Tibial nerve (tissue), 4 donors: ENCODE measurements at places on chromosomes 7 and 10.

DNA sequence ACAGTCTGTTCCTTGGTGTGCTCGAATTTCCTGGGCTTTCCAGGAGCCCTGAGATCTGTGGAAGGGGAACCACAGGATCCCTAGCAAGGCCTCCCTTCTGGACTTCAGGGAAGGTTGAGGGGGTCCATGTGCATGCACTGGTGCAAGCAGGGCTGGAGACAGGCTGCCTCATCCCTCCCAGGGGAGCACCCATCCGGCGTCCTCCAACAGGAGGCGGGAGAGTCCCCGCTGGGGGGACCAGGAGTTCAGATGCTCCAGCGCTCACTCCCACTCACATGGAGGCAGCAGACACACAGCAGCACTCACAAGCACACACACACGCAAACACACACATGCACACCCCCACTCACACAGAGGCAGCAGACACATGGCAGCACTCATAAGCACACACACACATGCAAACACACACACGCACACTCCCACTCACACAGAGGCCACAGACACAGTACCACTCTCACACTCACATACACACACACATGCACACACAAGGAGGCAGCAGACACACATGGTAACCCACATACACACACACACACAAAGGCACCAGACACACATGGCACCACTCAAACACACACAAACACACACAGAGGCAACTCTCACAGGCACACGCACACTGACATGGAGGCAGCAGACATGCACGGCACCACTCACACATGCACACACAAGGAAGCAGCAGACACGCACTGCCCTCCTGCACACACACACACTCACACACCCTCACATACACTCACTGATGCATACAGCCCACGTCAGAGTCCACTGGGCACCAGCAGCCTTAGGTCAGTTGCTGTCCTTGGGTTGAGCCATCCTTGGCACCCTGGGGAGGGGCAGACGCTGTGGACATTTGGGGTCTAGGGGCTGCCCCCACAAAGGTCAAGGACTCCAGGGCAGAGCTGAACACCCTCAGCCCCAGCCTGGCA lies 247.0 kb upstream of the PPP2R2D start:
- H3K27ac ChIP-seq: no peak overlapping the region
- H3K36me3 ChIP-seq: no peaks in the 10 kb centered on the region
- H3K4me3 ChIP-seq: no peak overlapping the region
- H3K4me1 ChIP-seq: no peaks in the 10 kb centered on the region
- peaks cover 12% of the 10 kb centered on the region for H3K27me3 ChIP-seq

- H3K4me1 ChIP-seq: no peaks in the 10 kb centered on the region
- no peak overlapping the region for H3K27ac ChIP-seq
- H3K27me3 ChIP-seq: peaks cover 2% of the 10 kb centered on the region
- no peak for DNase-seq
- H3K4me3 ChIP-seq: no peak overlapping the region
Observed at GRCh38 chr7:78284945-78285344, 486.4 kb downstream of the PHTF2 start.

- no peaks in the 10 kb centered on the region for H3K27me3 ChIP-seq
- H3K27ac ChIP-seq: no peak overlapping the region
- no peak overlapping the region for H3K4me3 ChIP-seq
Observed at GRCh38 chr10:96501985-96502384, 11.7 kb downstream of the TLL2 start.

GRCh38 chr10:76394707-76395042 lies 963.3 kb downstream of the LRMDA start:
- H3K4me3 ChIP-seq: no peak overlapping the region
- H3K36me3 ChIP-seq: no peaks in the 10 kb centered on the region
- H3K27ac ChIP-seq: no peak overlapping the region
- no peak for DNase-seq
- H3K4me1 ChIP-seq: peaks cover 54% of the 10 kb centered on the region

- H3K36me3 ChIP-seq: no peaks in the 10 kb centered on the region
- H3K4me3 ChIP-seq: no peak overlapping the region
Observed at GRCh38 chr7:12423997-12424745, 20.5 kb upstream of the VWDE start.
